ENCODE measurements at places on chromosomes 16 and 17.

DNA sequence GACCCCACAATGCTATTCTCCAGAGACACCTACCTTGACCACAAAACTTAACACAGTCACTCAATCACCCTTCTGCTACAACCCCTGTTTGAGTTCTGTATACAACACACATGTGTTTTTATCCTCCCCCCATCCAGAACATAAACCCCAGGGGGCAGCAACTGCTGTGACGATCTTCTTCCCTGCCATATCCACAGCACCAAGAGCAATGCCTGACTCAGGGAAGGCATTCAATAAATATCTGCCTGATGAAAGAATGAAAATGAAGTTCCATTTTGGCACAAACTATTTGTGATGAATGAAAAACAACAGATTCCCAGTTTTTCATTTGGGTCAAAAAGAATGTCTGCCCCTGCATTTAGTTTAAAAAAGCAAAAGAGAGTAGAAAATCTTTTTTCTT is 27.0 kb downstream of the ASIC2 start:
- no peak for DNase-seq

DNA sequence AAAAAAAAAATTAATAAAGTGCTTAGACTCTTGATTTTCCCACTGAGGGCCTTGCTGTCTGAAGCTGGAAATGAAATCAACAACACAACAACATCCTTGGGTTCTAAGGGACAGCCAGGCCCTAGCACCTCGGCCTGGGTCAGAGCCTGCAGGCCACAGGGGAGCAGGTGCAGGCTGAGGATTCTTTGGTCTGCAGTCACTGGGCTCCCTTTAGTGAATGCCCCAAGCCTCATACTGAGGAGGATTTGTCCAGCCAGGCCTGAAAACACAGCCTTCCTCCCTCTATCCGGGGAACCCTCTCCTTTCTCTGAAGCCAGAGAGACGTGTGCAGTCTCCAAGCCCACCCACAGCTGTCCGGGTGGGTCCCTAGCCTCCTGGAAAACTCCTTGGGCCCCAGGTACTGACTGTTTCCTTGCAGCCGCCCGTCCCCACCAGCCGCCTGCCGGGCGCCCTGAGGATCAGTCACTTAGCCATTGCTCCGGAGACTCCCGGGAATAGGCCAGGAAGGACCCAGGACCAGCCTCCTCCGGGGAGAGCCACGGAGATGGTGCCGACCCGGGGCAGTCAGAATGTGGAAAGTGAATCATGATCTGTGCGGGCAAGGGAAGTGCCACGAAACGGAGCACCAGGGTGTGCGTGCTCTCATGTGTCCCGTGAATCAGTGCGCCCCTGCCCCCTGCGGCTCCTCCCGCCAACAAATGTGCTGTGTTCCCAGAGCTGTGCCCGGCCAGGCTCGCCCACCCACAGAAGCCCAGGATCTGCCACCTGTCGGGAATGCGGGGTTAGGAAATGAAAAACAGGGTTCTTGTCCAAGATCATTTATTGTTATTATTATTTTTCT is 91.0 kb downstream of the RTN4RL1 start:
- DNase-seq = no peak

DNA sequence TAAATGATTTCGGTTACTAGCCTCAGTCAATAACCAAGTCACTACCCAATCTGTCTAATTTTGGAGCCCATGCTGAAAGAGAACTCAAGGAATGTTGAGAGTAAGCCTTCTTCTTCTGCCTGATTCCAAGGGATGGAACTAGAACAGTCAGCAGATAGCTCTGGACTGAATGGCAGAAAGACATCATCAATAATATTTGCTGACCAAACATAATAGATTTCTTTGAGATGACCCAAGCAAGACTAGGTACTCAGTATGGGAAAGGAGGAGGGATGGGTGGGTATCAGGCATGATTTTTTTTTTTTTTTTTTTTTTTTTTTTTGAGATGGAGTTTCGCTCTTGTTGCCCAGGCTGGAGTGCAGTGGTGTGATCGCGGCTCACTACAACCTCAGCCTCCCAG is 330.1 kb downstream of the CNTNAP4 start:
- no peak for DNase-seq

DNA sequence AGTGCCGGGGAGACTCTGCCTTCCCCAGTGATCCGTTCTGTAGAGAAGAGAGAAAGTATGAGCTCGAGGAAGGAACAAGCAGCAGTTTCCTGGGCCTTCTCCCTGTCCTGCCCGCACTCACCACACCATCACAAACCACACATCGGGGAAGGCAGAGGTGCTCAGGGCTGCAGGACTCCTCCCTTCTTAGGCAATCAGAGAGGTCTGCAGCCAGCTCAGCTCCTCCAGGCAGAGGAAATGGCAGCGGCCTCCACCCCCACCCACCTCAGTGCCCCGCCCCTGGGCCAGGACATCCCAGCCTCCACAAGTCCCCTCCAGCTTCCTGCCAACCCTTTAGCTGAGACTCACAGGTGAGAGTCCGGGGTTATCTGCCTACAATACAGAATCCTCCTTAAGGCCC is 2.0 kb downstream of the ZNF319 start:
- DNase-seq = no peak

DNA sequence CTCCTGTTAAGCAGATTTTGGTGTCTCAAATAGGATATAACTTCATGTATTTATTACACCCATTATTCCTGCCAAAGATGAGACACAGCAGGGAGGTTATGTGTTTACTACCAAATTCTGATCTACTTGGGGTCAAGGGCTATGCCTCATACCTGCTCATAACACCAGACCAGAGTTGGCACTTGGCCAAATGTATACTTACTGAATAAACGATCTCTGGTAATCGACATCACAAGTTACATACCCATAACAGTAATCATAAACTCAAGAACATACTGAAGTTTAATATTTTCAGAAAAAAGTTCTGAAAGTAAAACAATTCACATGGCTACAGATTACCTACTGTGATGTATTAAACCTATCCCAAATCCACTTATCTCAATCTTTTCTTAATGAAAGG is 2.9 kb downstream of the TMEM170A start:
- DNase-seq = no peak

DNA sequence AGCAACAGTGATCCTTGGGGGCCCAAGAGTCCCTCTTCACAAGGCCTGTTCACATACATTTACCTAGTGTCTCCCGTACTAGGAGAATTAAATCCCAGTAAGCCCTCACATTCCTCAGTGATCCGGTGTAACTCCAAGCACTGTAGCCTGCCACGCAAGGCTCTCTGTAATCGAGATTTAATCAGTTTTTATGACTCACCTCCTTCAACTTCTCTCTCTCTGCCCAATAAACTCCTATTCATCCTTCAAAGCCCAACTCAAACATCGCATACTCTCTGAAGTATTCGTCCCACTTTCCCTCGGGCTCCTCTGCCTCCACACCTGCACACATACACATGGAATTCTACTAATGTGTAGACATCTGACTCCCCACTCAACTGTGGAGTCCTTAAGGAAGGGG is 141.8 kb downstream of the CMIP start:
- DNase-seq = no peak

GRCh38 chr17:80418589-80418988 is 3.6 kb downstream of the ENDOV start:
- no peak for DNase-seq

GRCh38 chr16:51637770-51638094 is 486.7 kb upstream of the SALL1 start:
- no peak for DNase-seq

DNA sequence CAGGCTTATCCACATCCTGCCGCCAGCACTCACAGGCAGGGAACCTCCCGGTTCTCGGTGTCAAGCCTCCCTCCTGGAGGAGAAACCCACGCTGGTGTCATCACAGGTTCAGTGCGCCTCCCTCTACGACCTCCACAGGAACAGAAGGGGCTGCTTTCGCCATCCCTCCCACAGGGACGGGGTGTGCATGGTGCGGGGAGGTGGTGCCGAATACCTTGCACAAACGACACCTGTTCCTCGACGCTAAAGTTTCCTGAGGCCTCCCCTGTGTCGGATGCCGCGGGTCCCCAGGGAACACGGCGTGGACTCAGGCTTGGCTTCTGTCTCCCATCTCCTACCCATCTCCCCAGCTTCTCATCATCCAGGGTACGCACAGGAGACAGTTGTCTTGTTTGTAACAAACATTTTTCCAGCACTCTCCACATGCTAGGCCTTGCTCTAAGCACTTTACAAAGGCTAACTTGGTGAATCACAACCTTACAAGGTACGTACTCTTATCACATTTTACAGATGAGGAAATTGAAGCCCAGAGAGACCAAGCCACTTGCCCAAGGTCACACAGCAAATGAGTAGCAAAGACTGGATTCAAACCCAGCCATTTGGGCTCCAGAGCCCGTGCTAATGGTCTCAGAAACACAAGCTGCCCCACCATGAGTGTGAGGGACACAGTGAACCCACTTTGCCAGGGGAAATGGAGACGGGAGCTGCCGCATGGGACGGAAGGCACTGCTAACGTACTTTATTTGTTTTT is 271.6 kb downstream of the C16orf95 start:
- no peak for DNase-seq

- DNase-seq = no peak
Measured at GRCh38 chr16:49987381-49987780, 37.6 kb upstream of the CNEP1R1 start.

DNA sequence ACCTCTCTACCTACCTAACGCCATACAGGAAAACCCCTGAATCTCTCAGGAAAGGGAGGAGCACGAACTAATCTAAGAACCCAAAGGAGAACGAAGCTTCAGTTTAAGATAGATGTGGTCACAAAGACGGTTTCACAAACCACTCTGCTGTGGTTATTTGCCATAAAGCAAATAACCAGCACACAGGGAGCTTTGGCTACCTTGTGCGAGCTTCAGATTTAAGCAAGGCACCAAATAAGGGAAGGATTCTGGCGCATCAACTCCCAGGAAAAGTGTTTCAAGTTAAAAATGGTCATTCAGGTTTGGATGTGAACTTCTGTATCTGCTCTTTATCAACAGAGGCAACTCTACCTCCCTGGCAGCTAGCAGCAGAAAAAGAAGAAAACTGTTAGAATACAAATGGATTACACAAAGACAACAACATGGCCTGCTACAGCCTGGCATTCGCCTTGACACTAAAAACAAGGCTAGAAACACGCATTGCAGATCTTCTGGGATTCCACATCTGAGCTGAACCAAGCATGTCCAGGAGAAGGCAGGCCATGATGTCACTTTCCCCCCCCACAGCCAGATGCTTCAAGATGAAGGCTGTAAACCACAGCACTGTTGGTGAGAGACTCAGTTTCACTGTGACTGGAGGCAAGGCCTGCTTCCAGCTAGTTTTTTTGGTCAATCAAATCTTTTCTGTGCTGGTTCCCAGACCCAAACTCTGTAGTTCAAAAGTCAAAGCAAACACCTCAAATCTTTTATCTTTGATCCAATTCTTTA is 43.6 kb downstream of the SMG6 start:
- no peak for DNase-seq

DNA sequence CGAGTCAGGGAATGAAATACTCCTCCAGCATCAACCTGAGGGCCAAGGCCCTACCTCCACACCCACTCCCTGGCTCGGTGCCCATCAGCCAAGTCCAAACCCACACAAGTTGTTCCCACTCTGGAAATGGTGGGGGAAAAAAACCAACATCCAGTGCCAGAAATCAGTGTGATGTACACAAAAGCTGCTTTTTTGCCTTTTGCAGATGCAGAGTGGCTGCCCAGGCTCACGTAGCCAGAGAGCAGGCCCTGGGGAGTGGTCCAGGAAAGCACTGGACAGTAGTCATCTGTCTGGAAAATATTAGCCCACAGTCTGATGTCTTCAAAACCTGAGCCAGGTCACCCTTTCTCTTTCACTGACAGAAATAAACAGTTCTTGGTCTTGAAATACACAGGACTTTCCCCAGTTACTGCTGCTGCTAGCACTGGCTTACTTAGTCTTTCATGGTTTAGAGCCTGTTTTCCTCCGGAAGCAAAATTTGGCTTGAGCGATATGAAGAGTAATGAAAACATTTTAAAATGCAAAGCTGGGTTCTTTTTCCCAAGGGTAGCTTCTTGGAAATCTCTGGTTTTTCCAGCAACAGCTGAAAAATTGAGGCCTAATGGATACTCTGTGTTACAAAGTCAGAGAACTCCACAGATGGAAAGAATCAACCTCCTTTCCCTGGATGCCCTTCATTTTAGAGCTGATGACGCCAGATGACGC is 18.2 kb upstream of the NOS2 start:
- DNase-seq = no peak

GRCh38 chr16:11615748-11616447 is 29.2 kb upstream of the LITAF start:
- no peak for DNase-seq

GRCh38 chr17:47982645-47983390 is 11.9 kb downstream of the CDK5RAP3 start:
- no peak for DNase-seq

DNA sequence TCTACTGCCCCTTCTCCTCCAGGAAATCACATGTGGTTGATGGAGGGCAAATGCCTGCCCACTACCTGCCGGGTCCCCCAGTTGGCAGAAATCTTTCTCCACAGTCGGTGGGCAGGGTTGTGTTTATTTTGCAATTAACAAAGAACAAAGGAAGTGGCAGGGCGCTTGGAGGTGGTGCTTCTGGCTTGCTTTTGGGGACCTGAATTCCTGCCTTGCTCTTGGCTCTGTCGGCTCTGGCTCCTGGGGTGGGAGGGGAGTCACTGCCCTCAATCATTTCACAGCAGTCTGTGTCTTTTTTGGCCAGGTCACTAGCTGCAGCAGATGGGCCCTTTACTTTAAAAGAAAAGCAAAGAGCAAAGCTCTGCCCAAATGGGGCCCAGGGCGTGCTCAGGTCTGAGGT is 69.2 kb downstream of the C16orf78 start:
- no peak for DNase-seq

- no peak for DNase-seq
Measured at GRCh38 chr17:74493331-74493833, 26.9 kb downstream of the CD300A start.

GRCh38 chr17:29720551-29720950 is 97.8 kb upstream of the CORO6 start:
- no peak for DNase-seq

GRCh38 chr16:9048302-9048700 is 43.1 kb upstream of the HAPSTR1 start:
- no peak for DNase-seq

DNA sequence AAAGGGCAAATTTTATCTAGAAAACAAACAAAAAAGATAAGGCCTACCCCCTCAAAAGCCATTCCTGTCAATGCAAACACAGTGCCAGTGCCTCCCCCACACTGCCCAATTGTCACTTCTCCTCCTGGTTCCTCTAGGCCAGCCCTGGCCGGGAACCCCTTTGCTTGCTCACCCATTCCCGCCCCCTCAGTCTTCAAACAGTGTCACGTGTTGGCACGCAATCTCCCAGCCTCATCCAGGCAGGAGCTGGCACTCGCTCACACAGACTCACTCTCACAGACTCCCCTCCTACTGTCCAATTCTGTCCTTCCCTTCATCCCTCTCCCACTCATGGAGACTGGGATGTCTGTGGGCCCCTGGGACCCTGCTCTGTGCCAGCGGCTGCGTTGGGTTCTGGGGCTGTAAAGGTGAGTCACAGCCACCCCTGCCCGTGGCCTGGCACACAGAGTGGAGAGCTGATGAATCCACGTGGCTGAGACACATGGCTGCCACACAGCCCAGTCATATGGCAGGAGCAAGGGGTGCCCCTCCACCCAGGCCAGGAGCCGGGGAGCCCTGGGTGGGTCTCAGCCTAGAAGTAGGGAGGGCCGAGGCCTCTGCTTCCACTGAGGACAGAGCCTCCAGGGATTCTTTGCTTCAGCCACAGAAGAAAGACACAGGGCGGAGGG is 54.8 kb downstream of the VAC14 start:
- peak; percentile 79 for DNase-seq

- no peak for DNase-seq
Measured at GRCh38 chr17:57862694-57863667, 13.1 kb upstream of the MRPS23 start.

All from GM04504 (cell line).